GM18507 (cell line): ENCODE measurements at places on chromosomes 6 and 20.

- DNase-seq, result no peak
Measured at GRCh38 chr20:49823152-49823847, 10.7 kb downstream of the SLC9A8 start.

GRCh38 chr20:4626228-4626627, 95.5 kb upstream of the PRND start:
- no peak for DNase-seq

DNA sequence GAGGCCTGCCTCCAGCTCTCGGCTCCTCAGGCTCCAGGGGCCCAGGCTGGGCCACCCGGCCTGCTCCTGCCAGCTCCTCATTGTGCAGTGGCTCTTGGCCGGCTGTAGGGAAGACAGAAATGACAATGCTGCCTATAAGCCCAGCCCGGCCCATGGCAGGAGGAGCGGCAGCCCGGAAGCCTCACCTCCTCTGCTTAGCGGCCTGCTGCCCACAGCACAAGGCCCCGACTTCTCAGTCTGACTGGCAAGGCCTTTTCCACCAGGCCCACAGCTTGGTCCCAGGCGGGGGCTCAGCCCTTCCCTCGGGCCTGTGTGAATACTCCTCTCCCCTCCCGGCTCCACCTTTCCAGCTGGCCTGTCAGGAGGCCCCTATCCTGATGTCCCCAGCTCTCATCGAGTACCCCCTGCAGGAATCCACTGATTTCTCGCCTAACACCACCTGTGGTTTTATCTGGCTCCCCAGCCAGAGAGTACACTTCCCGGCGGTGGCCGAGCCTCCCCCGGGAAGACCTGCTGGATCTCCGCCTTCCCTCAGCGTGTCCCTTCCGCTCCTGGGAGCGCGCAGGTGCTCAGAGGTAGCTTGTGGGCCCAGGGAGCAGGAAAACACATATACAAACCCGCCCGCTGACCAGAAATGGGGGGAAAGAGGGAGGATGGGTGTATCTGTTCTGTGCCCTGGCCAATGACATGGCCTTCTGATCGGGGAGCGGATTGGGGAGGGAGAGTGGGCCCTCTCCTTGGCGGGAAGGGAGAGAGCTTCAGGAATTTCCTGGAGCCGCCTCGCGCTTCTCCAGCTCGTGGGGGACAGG, 963 bp downstream of the DDRGK1 start:
- DNase-seq, result peak; percentile 29

DNA sequence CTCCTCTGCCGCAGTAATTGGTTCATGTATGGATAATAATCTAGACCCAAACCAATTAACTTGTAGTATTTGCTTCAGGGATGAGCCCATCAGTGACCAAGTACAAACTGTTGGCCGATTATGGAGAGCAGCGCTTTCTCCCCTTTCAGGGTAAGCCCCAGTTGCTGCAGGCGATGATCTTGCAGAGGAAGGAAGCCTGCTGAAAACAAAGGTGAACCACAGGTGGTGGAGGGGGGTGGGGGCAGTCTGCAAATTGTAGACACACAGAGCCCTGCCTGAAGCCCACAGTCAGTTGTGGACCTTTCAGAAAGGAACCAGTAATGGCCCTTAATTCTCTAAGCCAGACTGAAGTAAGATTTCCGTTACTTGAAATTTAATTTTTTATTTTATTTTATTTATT, 167.9 kb upstream of the JARID2 start:
- DNase-seq, result no peak

- no peak for DNase-seq
Measured at GRCh38 chr6:118586746-118587485, 38.8 kb downstream of the PLN start.

DNA sequence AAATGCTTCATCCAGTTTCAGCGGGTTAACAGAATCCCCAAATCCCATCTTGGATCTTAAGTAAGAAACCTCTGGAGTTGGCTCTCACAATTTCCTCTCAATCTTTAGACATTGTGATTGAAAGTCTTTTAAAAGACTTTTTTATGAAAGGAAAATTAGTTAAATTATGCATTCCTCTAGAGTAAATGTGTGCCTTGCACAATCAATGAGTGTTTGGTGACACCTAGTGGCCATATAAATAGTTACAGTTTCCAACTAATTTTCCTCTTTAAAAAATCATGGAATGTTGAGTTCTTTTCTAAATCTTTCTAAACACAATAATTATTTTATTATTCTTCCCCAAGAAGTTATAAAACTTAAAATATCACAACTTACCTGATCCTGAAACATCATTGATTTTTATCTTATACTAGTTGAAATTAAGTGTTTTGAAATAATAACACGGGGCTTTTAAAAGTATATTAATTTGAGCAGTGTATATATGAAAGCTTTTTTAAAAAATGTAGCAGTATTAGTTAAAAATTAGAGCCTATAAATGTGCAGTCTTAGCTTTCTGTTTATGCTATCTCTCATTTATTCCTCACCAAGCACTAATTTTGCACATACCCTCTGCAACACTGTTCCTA, 66.4 kb downstream of the PKHD1 start:
- DNase-seq, result no peak

DNA sequence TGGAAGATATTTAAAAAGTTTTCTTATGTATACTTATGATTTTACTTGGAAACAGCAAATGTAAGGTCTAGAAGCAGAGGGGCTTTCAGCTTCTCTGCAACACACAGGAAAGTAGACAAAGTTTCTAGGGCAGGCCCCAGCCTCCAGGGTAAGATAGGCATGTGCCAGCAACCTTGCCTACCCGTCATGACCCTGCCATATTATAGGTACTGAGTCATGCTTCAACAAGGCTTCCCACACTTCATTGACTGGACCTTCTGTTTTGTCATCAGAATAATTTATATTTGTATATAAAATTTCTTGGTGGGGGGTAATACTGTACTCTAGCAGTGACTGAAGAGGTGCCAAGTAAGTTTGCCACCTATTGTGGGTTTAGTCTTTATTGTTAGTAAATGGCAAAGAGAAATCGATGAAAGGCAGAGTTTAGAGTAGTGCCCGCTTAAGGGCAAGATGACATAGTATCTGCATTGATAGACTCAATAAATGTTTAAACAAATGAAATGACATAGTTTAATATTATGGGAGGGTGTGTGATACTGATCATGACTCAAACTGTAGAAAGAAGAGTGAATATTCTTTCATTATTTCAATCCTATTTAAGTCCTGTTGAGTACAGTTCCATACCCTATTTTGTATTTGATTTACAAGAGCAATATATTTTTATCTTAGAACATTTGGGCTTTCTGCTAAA, 95.6 kb downstream of the JARID2 start:
- no peak for DNase-seq

DNA sequence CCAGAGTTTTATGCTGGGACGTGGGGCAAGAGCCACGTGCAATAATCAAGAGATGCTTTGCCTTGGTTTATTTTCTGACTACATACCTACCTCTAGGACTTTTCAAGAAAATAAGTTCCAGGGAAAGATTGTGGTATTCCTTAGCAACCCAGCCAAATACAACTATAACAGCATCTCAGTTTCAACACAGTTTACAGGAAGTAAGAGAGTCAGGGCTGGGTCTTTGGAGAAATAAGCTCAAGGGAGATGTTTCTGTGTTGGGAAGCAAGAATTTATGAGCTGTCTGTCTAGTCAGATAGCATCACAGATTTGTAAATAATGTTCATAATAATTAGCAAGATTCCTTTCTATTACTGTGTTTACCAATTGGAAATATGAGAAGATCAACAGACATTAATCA, 35.1 kb downstream of the MAP3K5 start:
- DNase-seq, result no peak

- peak; percentile 67 for DNase-seq
Measured at GRCh38 chr6:31776989-31777666, at the start of gene VWA7. VWA7 (minus strand) TSS chr6:31777328; CDS start chr6:31776779, 549 bp downstream.

- no peak for DNase-seq
Measured at GRCh38 chr6:5132731-5133130, 47.6 kb downstream of the PPP1R3G start.

- DNase-seq, result no peak
Measured at GRCh38 chr6:62217866-62218265, 68.2 kb downstream of the KHDRBS2 start.

GRCh38 chr6:139080255-139080920, 51.8 kb downstream of the ABRACL start:
- no peak for DNase-seq

DNA sequence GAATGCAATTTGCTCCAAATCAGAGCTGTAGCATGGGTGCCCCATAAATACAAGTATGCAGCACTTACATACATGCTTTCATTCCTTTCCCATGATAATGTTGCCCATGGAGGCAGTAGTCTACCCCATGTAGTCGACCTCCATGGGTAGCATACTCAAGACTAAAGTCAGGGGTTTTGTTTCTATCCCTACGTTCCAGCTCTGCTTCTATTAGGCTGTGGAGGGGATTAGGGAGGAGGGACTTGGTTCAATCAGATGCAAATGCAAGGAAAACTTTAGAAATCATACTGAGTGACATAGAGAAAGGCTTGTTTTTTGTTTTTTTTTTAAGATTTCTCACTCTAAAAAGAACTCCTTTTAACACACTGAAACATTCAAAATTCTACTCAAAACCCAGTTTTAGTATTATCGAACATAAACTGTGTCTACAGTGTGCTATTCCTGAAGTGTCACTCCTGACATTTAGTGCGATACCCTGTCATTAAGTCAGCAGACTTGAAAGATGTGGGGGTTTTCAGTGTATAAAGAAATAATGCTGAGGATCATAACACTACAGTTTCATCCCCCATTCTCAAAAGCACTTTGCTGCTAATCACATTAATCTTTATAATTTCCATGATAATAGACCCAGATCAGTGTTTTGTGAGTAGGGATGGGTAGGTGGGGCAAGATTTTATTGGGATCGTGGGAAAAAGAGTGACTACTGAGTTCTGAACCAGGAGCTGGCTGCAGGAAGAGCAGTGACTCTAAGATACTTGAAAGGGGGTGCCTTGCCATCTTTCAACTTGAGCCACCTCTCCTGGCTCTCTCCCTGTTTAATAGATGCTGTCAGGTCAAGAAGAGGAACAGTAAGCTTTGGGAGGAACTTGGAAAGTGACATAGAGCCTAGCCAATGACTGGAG, 40.4 kb upstream of the SCML4 start:
- DNase-seq, result no peak

GRCh38 chr6:43716099-43716498, 28.5 kb upstream of the MRPS18A start:
- DNase-seq, result no peak

GRCh38 chr6:39902786-39903465, 31.3 kb downstream of the MOCS1 start:
- no peak for DNase-seq

GRCh38 chr6:3447005-3447404, 9.8 kb downstream of the SLC22A23 start:
- no peak for DNase-seq

GRCh38 chr20:22805219-22805618, 220.8 kb upstream of the FOXA2 start:
- no peak for DNase-seq

- DNase-seq, result no peak
Measured at GRCh38 chr6:11770546-11771466, 7.8 kb downstream of the ADTRP start.

DNA sequence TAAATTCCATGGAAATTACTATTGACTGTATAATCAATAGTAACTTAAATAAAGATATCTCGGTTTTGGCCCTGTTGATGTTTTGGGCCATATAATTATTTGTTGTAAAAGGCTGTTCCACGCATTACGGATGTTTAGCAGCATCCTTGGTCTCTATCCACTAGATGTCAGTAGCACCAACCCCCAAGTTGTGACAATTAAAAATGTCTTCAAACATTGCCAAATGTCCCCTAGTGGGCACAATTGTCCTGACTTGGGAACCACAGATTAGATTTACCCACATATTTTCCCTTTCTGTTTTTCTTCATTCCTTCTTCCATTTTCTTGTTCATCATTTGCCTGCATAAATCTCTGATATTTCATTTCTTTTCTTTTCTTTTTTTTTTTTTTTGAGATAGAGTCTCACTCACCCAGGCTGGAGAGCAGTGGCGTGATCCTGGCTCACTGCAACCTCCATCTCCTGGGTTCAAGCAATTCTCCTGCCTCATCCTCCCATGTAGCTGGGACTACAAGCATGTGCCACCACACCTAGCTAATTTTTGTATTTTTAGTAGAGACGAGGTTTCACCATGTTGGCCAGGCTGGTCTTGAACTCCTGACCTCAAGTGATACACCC, 13.6 kb upstream of the WFDC8 start:
- DNase-seq, result no peak

DNA sequence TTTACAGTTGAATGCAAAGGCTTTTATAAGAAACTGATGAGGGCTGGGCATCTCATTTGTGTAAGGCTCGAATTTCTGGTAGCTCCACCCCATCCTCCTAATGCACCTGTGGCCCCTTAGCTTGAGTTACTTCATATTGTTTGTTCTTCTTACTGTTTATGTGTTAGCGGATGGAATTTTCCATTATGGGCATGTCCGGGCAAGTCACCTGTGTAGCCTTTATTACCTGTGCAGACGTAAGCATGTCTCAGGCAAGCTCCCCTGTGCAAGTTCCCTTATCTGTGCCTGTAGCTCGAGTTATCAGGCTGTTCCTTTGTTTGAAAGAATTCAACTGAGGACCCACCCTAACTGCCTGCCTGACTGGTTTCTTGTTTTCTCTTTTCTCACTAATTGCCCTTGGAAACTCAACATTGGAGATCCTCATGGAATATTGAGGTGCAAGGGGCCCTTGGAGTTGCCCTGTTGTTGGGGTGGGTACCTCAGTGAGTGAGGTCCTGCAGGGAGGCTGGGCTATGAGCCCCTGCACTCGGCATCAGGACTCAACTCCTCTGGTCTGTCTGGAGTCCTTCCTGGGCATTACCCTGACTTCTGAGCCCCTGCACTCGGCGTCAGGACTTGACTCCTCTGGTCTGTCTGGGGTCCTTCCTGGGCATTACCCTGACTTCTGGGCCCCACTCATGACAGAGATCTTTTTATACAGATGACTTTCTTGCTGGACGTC, 207.9 kb upstream of the SULF2 start:
- no peak for DNase-seq

GRCh38 chr6:128505603-128506002, 14.8 kb downstream of the PTPRK start:
- no peak for DNase-seq

DNA sequence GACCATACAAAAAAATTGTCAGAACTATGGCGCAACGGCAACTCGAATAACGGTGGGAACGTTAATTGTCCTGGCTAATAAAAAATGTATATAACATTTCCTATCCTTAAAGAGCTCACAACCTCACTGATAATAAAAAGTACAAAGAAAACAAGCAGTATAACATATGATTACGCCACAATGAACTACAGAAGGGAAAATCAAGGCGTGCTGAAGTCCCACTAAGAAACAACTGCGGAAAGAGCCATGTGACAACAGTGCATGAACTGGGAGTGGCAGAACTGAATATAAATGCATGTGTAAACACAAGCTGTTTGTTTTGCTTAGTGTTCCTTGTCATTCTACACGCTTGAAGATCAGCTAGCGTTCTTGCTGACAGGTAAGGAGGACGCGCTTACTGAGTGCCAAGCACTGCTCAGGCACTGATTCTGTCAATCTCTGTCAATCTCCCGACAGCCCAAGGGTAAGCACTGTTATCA, 466 bp upstream of the PSMB1 start:
- DNase-seq, result no peak

DNA sequence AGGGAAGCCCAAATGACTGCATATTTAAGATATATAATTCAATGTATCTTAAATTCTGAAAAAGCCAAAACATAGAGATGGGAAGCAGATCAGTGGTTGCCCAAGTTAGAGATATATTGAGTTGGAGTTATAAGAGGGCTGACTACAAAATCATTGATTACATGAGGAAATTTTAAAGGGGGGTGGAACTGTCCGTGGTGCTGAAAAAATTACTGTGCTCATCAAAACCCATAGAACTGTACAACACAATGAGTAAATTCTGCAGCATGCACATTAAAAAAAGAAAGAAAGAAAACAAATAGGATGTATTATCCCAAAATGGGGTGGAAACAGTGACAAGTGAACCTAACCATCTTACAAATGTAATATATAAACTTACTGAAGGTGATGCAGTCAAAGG, 100.9 kb downstream of the FUT9 start:
- no peak for DNase-seq
